ENCODE measurements at places on chromosomes 11 and 22.
A peak's percentile ranks its signal among the peaks of the same experiment; 100 is the strongest.

DNA sequence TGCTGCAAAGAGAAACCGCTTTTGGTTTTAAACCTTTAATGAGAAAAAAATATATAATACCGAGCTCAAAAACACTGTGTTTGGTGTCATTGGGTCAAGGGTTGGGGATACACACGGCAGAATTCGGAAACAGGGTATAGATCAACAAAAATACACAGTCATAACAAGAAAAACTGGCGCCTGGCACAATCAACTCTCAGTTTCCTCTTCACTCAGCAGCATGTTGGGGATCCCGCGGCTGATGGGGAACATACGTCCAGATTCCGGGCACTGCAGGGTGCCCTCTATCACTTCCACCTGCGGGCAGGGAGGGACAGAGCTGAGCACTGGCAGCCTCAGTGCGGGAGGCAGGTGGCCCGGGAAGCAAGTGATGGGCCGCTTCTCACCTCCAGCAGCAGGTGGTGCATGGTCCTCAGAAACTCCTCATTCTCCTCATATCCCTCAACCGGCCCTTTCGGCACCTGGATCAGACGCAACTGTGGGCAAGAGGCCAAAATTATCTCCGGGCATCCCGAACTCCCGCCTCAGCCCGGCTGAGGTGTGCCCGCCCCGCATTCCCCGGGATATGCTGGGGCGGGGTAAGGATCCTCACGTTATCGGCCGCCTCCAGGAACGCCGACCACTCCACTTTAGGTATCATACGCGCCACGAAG lies 561 bp downstream of the TRMT112 start:
- no peak for DNase-seq

- no peak for DNase-seq
These were observed 25.2 kb upstream of the OR8B8 start for GRCh38 chr11:124470561-124471227.

DNA sequence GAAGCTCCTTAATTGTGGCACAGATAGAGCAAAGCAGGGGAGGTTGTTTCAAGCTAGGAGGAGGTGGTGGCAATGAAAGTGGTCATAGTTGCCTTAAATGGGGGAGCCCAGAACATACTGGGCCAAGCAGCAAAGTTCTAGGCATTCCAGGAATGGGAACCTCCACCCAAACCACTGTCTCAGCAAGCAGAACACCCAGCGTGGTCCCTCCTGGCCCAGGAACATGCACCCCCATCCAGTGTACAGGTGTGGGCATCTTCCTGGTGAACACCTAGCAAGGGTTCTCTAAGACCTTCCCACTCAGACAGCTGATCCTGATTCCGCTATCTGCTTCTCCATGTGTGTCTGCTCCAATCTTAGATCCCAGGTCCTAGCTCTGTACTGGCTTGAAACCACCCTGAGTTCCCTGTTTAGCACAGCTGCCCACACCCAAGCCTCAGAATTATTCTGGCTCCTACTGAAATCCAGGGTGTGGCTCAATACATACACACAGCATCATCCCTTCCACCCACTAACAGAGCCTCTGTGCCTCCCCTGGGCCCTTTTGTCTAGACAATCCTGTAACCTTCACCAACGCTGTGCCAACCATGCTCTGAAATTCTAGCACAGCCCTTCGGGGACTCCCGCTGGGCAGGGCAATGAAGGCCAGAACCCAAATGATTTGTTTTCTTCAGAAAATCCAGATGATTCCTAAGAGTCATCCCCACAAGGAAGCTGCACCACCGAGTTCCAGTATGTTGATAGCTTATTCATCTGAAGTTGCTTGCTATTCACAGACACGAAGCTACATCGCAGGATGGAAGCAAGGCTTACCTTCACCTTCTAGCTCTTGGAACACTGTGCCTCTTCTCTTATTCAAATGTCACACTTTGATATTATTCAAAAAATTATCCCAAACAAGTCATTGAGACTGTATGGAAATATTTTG lies 76.6 kb downstream of the ABTB2 start:
- DNase-seq = peak; percentile 60

DNA sequence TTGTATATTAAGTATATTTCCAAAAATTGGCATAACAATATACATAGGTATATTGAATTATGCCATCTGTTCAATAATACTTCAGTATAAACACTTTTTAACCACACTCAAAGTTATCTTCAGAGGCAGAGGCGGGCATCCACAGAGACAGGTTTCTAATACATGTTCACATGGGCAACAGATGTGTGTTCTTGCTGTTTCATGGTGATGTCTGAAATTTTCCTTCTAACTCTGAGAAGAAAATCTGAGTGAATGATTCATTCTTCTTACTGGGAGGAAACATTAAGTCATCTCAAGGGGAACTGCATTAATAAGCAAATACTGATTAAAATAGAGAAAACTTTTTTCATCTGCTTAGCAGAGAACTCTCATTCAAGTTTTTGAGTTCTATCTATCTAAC lies 1074.5 kb downstream of the LRRC4C start:
- peak; percentile 13 for DNase-seq

DNA sequence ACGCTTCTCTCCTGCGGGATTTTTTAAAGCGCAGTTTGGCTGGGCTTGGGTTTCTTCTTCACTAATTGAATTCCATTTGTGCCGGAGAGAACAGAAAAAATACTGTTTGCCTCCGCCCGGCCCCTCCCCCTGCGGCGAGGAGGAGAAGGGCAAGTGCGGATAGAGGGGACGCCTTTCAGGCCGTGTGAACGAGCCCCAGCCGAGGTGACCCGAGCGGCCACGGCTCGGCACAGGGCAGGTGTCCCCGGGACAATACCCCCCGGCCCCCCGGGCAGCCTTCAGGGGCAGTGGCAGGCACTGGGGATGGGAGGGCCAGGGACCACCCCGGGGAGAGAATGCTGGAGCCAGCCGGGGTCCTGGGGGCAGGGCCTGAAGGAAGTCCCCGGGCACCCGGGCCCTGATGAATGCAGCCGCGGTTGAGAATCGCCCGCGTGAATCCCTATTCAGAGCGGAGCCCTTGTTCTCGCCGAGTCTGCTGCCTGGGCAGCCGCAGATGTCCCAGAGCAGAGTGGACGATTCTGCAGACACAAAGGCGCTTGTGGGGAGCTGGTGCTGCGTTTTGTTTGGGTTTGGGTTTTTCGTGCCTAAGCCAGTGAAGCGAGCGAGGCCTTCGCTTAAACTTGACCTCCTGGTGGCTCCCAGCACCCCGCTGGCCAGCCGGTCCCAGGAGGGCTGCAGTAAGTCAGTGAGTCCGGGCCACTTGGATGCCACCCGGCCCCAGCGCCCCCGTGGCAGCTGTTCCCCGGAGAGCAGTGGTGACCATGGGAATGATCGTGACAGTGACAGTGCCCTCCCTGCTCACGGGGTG lies 96.0 kb downstream of the WNT7B start:
- DNase-seq = no peak

GRCh38 chr22:45612451-45612901 lies 59.2 kb upstream of the ATXN10 start:
- peak; percentile 47 for DNase-seq

DNA sequence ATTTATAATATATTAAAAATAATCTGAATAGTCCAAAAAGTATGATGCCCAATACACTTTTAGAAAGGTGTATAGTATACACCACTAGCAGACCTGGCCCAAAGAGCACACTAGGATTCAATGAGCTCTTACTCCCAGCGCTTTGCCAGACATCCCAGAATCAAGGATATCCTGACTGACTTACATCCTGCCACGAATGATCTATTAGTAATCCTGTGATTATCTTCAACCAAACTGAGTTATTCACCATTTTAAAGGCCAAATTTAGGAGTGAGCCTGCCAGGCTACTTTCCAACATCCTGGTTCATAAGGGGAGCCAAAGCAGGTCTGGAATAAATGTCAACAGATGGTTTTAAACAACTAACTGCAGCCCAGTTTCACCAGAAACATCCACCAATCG lies 60.8 kb upstream of the FAM181B start:
- DNase-seq = no peak

DNA sequence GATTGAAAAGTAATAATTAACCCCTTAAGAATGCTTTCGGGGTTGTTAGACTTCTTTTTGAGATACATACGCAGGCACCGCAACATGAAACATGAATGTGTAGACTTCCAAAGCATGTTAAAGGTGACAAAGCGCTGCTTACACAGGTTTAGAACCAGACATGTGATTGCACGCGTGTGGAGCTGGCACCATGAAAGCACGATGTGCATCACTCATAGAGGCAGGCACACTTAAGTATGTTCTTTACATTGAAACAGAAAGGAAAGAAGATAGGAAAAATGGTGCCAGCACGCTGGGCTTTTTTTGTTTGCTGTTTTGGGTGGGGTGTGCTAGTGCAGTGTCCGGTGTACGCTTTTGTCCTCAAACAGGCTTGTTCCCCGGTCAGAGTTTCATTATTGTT lies 83.6 kb upstream of the PPARA start:
- no peak for DNase-seq

DNA sequence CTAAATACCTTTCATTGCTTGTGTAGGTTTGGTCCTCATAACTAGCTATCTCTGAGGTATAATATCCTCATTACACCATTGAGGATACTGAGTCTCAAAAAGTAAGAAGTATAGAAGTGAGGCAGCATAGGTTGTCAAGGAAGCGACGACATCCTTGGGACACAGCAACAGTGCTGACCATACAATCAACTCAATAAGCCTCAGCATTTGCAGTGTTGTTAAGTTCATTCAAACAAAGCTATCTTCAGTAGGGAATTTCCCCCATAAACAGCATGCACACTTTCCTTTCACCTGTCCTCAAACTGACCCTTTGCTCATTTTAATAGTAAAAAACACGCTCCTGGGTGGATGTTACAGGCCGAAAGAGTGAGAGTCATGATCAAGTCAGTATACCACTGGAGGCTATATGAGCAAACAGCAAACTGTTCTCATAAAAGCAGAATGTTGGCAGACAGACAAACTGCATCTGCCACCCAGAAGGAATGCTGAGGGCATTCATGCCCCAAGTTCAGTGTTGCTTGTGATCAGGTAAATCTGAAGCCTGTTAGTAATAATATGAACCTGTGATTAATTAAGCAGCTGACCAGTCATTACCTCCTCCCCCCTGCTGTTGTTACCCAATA lies 756.2 kb upstream of the TENM4 start:
- DNase-seq = no peak

Data from umbilical cord (tissue), 2 donors.